ENCODE measurements at places on chromosomes 4 and X.

DNA sequence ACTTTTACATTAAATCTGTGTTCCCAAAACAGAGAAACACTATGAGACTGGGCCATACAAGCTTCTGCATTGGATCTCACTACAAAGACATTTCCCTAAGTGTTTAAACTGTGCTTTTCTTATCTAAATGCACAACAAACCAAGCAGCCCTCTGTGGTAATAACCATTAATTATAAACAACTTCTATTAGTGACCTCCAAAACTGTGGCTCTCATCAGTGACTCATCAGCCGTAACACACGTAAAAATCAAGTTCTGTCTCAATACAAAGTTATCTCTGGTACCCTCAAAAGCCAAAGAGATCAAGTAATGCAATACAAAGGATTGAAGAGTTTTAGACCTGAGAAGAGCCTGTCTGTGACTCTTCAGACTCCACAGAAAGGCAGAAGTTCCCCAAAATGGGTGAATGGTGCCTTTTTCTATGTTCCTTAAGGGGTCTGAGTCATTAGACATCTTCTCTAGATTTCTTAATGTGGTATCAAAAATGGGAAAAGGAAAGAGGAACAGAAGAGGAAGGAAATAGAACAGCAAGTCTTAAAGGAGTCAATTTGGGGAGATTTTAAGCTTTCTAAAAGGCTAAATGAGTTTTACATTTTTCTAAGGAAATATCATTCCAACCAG lies 189.8 kb upstream of the PPP1R2C start:
- no peak for DNase-seq

DNA sequence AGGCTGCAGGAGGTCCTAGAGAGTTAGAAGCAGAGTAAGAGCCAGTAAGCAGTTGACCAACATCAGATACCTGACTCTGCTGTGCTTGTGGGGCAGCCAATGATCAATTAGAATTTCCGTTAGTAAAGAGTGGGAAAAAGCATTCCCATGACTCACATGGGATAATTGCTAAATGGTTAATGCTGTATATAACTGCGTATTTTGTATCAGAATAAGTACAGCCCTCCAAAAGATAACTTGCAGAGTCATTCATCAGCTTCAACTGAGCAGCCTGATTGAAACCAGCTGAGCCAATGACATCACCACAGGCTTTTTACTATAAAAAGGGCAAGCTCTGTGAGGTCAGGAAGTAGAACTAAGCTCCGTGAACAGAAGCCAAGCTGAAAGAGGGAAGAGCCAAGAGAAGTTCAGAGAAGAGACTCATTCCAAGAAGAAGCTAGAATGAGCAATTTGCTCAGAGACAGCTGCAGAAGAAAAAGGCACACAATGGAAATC lies 67.9 kb downstream of the PPP3CA start:
- peak; percentile 94 for DNase-seq

- DNase-seq = no peak
These were observed 49.3 kb upstream of the MAGED4B start for GRCh38 chrX:52118262-52118661.

DNA sequence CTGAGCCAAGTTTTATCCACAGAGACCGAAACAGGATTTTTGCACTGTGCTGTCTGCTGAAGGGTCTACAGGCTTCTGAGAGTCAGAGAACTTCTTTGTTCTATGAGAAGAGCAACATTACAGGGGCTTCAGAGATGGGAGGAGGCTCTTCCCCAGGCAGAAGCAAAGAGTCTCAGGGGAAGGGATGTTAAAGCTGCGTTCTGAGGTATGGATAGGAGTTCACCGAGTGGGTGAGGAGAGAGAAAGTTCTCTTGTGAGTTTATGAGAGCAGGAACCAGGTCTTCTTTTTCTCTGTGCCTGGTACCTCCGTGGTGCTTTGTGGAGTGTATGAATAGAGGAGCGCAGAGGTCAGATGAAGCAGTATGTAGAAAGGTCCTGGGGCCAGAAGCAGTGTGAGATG lies 155.1 kb downstream of the PDGFRA start:
- DNase-seq = no peak

DNA sequence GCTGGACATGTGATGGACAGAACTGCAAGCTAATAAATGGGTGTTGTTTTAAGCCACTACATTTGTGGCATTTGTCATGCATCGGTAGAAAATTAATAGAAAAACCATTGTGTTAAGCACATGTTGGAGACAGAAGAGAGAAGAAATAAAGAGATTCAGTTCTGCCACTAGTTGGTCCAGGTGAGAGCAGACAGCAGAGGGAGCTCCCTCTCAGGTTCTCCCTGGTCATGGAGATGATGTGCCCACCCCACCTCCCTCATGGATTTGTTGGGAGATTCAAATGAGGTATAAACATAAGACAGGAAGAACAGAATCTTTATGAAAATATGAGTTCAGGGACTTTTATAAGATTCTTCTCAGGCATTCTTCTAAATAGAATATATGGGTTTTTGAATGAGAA lies 36.8 kb upstream of the OCIAD2 start:
- no peak for DNase-seq

- no peak for DNase-seq
These were observed 13.2 kb upstream of the C1QTNF7 start for GRCh38 chr4:15414551-15415091.

GRCh38 chr4:42497142-42497910 lies 100.0 kb downstream of the SHISA3 start:
- DNase-seq = no peak

DNA sequence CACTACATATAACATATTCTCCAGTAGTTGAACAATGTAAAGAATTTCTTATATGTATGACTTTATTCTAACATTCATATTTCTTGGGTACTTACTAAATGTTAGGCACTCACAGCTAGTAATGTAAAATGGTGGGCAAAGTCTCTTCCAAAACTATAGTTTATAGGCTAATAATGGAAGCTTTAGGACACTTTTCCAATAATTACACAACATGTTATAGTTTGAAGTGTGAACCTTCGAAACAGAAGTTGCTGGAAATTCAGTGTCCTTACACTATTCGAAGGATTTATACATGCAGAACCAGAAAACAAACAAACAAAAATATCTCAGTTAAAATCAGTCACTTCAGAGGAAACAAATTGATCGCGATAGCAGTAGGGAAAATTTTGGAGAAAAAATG lies 212.6 kb downstream of the DMD start:
- no peak for DNase-seq

- DNase-seq = no peak
These were observed 262.0 kb downstream of the IL15 start for GRCh38 chr4:141898346-141898745.

DNA sequence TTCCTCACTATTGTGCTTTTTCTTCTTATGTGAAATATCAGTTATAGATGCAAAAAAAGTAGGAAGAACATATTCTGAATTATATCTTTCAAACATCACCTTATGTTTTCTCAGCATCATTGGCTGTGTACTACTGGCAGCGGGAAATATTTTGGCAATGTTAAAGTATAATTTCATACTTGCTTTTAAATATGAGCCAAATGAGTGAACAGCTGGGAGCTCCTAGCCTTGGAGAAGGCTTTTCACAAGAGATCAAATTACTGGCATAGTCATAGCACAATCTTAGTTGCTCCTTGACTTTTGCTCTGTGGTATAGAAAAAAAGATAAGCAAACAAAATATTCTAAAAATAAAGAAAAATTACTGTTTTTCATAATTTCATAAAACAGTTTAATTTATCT lies 1575.8 kb upstream of the PABPC4L start:
- DNase-seq = no peak

DNA sequence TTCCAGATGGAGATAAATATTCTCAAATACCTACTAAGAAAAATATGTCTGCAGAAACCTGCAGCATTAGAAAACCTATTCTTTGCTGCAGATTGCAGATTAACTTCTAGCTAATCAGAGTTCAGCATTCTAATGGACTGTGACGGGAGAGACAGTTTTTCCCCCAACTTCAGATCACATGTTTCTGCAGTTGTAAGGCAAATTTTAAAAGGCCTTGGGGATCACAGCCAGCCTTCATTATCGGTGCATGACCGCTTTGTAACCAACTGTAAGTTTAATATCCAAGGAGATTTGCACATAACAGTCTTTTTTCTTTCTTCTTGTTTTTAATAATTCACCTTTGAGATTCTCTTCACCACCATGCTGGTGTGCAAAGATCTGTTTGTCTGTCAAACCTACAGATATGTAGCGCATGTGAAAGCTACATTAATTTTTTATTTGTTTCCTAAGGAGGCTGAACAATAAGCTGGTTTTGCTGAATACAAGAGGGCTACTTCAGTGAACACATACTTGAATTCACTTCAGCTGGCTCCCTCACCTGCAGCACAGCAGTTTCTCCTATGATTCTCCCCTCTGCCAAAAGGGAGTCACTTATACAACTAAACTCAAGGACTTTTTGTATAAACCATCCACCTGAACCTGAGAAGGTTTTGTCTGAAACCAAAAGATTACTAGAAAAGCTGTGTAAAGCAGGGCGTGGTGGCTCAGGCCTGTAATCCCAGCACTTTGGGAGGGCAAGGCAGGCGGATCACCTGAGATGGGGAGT lies 488.5 kb downstream of the RPA4 start:
- no peak for DNase-seq

DNA sequence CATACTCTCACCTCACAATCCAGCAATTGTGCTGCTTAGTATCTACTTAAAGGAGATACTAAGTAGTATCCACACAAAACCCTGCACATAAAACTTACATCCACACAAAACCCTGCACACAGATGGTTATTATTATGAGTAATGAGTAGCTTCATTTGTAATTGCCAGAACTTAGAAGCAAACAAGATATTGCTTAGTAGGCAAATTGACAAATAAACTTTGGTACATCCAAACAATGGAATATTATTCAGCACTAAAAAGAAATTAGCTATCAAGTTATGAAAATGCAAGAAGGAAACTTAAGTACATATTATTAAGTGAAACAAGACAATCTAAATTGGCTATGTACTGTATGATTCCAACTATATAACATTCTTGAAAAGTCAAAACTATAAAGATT lies 80.6 kb downstream of the NPY2R start:
- no peak for DNase-seq

- peak; percentile 3 for DNase-seq
These were observed 220.1 kb downstream of the DLG3 start for GRCh38 chrX:70664726-70665125.

- no peak for DNase-seq
These were observed 3.7 kb downstream of the GRIPAP1 start for GRCh38 chrX:48998391-48998790.

DNA sequence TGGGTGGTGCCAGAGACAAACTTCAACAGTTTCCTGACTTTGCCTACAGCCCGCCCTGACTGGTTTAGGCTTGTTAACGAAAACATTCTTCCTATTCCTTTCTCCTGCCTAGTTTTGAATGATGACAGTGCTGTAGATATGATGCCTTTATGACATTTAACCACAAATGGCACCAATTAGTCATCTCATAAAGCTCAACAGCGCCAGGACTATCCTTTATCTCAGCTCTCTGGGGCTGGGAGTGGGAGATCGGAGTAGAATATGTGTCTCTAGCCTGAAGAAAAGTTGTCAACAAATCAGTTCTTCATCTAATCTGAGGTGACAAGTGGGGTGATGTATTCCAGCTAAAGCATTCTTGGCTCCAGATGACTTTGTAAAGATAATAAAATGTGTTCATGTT lies 64.6 kb upstream of the SH3RF1 start:
- no peak for DNase-seq

DNA sequence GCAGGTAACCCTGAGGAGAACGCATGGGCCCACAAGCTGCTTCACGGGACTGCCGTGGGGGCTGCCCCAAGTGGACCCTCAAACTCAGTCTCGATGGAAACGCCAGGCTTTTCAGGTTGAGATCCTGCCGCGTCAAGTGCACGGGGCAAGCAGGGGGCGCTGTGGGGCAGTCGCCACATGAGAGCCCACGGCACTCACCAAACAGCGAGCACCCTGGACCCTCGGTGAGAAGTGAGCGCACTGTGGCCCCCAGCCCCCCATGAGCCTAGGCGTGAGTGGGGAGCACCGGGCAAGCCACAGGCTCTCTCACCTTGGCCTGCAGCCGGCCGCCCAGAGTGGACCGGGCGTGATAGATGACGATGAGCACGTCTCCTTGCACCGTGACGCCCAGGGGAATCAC lies 50.9 kb upstream of the CPLX1 start:
- DNase-seq = no peak

- DNase-seq = no peak
These were observed 151.5 kb downstream of the VEGFC start for GRCh38 chr4:176641237-176641636.

DNA sequence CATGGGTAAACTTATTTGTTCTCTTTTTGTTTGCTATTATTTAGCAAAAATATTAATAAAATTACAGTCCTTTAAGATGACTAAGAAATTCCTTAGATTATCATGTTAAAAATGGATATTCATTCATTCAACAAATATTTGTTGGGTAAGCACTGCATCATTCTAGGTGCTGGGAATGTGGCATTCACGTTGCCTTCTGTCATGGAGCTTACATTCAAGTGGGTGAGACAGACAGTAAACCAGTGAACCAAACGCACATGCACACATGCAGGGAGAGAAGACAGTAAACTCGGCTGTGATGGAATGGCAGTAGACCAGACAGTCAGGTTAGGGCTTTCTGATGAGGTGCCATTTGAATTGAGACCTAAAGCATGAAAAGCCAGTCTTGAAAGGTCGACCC lies 91.8 kb downstream of the STOX2 start:
- DNase-seq = no peak

DNA sequence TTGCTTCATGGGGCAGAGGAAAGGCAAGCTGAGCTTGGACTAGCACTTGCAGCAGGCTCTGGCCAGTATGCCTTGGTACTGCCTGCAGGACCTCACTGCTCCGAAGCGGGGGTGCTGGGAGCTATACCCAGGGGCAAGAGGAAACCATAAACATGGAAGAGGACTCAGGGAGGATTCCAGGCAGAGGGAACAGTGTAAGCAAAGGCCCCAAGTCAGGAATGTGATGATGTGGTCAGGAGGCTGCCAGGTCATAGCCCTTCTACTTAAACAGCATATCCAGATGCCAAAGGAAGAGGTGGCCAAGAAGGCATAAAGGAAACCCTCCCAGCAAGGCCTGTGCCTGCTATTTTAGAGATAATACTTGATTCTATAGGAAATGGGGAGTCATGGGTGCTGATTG lies 31.1 kb downstream of the RAB40AL start:
- DNase-seq = no peak

- DNase-seq = no peak
These were observed 40.4 kb downstream of the GPC4 start for GRCh38 chrX:133374874-133375387.

- no peak for DNase-seq
These were observed 631.6 kb downstream of the PCDH18 start for GRCh38 chr4:136900696-136901095.

DNA sequence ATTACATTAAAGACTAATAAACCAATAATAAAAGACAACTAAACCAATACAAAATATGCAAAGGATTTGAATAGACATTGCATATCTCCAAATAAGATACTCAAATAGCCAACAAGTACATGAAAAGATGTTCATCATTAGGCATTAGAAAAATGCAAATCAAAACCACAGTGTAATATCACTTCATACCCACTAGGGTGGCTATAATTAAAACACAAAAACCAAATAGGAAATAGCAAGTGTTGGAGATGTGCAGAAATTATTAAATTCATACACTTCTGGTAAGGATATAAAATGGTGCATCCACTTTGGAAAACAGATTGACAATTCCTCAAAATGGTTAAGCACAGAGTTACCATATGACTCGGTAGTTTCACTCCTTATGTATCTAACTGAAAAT lies 860.8 kb upstream of the DIAPH2 start:
- no peak for DNase-seq

GRCh38 chrX:9466124-9466495 lies 1.3 kb downstream of the TBL1X start:
- no peak for DNase-seq

Data from fibroblast of the conjunctiva (primary cell).